ENCODE measurements at places on chromosomes 2 and 18. TPM values are rescaled to one million over a fixed set of nuclear protein-coding genes. Genes with fewer than 3 reads are reported as not detected.
A peak's percentile ranks its signal among the peaks of the same experiment; 100 is the strongest.

SLC9A4 gene
- polyA plus RNA-seq: 10.9 TPM

GPR45 gene
- 0.12 TPM for polyA plus RNA-seq

SLC14A1 gene
- 3.4 TPM for polyA plus RNA-seq

FBXO36 gene
- polyA plus RNA-seq: 7.0 TPM

OTX1 gene
- not detected for polyA plus RNA-seq

TCF7L1 gene
- polyA plus RNA-seq: 70.4 TPM

SERPINB13 gene
- polyA plus RNA-seq: not detected

LCT gene
- not detected for polyA plus RNA-seq

IL1F10 gene
- polyA plus RNA-seq: not detected

APCDD1 gene
- polyA plus RNA-seq: 128 TPM

- no peak for DNase-seq
These were observed 202.7 kb downstream of the AGPS start for GRCh38 chr2:177595126-177595845.

DNA sequence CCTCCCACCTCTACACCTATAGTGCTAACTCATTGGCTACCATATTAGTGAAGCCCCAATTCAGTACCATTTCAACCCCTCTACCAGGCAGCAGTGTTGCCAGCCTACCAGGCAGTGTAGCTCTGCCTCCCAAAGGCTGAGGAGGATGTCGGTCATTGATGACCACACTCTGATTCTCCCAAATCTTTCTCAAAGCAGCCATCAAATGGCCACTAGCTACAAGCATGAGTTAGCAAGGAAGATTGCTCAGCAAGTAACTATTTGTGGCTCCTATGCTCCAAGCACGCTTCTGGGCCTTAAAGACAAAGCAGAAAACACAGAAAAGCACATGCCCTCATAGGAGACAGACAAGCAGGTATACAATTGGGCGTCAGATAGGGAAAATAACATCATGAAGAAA lies 42.7 kb upstream of the AFF3 start:
- no peak for DNase-seq

DNA sequence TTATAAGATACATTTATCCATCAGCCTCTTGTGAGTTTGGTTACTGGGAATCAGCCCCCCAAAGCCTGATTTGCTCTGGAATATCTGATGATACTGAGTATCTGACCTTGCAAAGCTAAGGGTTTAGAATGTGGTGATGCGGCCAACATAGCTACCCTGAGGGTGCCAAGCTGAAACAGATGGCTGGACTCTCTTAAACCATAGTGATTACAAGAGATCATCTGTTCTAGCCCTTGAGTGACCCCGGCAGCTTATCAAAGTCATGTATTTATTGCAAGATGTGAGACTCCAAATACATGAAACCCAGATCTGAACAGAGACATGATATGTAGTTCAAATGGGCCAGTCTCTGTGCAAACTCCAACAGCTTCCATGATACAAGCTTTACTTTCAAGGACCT lies 78.2 kb upstream of the CABLES1 start:
- no peak for DNase-seq

DNA sequence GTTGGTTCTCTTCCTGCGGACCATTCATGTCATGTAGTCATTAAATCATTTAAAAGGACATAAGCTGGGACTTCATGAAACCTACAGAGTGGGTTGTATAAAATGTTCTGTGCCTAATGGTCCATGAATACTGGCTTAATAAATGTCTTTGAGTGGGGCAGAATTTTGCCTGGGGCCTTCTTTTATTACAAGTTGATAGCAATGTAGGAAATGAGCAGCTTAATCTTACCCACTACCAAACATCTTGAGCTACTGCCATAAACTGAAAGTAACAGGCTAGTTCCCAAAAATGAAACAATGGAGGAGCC lies 130.9 kb downstream of the TMEM17 start:
- no peak for DNase-seq

DNA sequence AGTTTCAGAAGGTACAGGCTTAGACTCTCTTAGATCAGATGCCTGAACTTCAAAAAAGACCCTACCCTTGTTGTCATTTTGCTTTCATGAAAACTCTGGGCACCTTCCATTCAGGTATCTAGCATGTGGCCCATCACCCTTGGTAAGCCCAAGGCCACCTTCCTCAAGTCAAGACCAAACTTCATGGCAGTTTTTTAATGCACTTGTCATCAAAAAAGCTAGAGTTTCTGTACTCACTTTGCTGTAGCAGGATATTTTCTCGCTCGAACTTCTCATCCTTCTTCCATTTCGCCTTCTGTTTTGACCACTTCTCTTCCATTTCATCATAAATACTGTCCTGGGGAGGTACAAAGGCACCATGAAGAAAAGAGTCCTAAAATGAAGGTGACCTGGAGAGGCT lies 48.2 kb downstream of the FLACC1 start:
- no peak for DNase-seq

GRCh38 chr2:88880441-88880953 lies 189.0 kb downstream of the RPIA start:
- DNase-seq: peak; percentile 71

GRCh38 chr18:32848826-32849225 lies 76.0 kb upstream of the KLHL14 start:
- no peak for DNase-seq

DNA sequence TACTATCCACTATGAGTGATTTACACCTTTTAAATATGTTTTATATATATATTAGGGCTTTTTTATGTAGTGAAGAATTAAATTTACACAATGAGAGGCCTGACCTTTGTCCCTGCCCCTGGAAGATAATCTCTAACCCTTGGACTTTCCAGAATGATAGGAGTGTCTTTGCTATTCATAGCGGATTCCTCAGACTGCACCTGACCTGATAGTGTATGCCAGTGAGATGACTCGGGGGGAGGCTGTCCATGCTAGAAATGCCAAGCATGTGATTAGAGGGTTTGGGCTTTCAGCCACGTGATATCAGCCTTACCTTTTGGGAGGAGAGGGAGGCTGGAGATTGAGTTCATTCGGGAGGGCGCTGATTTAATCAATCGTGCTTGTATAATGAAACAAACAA lies 44.1 kb upstream of the LHCGR start:
- DNase-seq: no peak

DNA sequence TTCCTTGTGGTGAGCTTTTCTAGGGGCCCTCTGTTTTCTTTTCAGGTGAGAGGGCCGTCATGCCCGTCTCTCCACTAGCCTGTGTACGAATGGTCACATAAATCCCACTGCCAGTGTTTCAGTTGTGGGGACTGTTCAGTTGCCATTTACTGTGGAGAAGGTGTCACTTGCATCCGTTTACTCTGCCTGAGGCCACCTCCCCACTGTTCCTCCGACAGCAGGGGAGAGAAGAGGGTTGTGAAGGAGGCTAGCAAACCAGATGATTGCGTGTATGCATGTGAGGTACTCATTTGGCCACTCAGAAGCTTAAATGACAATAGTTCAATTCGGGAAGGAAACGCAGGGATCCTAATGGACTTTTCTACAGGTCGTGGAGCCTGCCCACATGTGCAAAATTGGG lies 3.3 kb downstream of the MTCL1 start:
- no peak for DNase-seq

- DNase-seq: no peak
These were observed 269.7 kb upstream of the THSD7B start for GRCh38 chr2:136495636-136496035.

GRCh38 chr2:63047321-63048279 lies 3.0 kb upstream of the OTX1 start:
- no peak for DNase-seq

DNA sequence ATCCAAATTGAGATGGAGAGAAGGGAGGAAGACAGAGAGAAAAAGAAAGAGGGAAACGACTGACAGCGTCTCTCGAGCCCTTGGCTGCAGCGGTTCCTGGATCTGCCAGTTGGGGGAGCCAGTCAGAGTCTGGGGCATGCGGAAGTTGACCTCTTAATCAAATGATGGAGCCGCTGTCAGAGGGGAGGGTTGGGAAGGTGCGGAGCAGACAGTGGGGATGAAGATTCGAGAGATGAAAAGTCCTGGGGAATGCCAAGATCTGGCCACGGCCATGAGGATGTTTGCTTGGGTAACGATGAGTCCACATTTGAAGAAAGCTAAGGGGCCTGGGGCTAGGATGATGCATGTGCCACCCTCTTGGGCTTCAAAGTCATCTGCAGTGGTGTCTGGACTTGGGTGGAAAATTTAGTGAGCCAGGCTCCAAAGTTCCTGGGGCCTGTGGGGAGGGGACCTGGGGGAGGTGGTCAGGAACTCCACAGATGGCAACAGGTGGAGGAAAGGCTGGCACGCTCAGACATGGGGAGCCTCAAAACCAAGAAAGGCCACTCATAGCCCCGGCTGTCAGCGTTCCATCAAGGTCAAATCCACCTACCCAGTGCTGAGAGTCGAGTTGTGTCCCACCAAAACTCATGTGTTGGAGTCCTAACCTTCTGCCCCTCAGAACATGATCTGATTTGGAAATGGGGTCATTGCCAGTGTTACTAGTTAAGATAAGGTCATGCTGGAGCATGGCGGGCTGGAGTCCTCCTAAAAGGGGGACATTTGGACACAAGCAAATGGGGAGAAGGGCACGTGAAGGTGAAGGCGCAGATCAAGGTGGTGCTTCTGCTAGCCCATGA lies 200.1 kb downstream of the NDUFA10 start:
- no peak for DNase-seq

- no peak for DNase-seq
These were observed 10.1 kb downstream of the RAMP1 start for GRCh38 chr2:237869343-237870102.

DNA sequence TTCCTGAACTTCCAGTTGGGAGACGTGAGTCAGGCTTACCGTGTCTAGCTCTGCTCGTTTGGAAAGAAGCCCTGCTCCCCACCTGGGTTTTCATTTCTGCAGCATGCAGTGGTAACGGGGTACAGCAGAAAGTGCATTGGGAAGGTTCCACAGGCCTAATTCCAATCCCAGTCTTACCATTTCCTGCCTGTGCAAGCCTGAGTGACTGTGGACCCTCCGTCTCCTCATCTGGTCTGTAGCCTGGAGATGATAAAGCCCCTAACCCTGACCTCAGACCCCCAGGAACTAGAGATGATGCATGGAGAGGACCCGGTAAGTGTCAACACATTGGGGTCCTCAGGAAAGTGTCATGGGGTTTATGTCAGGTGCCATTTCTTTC lies 5.8 kb upstream of the PSD4 start:
- DNase-seq: no peak

DNA sequence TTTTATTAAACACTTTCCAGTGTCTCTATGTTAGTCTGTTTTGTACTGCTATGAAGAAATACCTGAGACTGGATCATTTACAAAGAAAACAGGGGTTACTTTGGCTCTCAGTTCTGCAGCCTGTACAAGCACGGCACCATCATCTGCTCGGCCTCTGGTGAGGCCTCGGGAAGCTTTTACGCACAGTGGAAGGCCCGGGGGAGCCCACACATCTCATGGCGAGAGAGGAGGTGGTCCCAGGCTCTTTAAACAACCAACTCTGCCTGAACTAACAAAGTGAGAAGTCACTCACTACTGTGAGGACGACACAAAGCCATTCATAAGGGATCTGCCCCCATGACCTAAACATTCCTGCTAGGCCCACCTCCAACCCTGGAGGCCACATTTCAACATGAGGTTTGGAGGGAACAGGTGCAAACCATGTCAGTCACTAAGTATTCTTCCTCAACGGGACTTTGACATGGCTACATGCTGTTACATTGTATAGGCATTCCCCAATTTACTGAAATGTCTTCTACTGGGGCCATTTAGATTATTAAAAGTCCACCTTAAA lies 26.1 kb downstream of the CYB5A start:
- no peak for DNase-seq

DNA sequence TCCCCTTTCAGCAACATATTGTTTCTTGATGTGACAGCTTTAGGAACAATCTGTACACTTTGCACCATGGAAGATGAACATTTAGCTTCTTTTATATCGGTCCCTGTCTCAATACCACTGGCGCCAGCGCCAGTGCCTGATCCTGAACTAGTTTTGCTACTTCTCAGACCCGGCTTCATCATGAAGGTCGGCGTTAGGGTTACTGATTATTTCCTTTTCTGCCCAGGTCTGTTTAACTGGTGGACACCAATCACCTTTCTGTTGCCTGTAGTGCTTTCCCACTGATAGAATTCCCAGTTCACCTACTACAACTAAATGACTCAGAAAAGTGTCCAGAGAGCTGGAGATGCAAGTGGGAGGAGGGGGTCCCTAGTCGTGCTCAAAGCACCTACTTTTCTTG lies 99.5 kb downstream of the MYCN start:
- DNase-seq: no peak

GRCh38 chr2:159738509-159739390 lies 26.4 kb downstream of the MARCHF7 start:
- DNase-seq: no peak

- DNase-seq: no peak
These were observed 209.5 kb downstream of the FAM210A start for GRCh38 chr18:13516855-13517254.

- no peak for DNase-seq
These were observed 18.7 kb downstream of the IMMT start for GRCh38 chr2:86176597-86176996.

DNA sequence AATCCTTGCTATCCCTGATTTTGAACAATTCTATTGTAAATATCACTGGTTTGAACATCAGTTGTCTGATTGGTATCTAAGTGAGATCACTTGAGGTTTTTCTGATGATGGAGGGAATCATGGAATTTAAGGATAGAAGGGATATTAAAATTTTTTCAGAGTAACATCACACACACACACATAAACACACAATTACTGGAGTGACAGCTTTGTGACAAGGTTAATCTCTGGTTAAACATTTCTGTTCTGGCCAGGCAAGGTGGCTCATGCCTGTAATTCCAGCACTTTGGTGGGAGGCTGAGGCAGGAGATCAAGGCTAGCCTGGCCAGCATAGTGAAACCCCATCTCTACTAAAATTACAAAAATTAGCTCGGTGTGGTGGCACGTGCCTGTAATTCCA lies 85.3 kb downstream of the SOCS6 start:
- no peak for DNase-seq
